CD4-positive, alpha-beta T cell treated with Interferon gamma for 1 hour (primary cell): ENCODE measurements at places on chromosomes 5 and 9.

DNA sequence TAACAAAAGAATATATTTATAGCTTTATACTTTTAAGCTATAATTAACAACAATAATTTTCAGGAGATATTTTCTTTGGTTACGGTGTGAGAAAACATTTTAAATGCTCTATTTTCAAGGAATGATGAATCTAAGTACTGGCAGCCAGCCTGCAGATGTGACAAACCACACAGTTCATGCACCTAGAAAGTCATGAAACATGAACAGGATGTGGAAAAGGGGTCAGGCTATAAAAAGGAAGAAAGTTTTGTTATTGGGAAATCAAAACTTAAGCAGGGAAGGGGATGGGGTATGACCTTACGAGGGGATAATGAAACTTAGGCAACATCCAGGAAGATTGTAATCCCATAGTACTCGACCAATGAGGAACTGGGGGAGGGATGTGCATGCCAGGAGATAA, 508.7 kb upstream of the GRAMD2B start:
- DNase-seq, result no peak

DNA sequence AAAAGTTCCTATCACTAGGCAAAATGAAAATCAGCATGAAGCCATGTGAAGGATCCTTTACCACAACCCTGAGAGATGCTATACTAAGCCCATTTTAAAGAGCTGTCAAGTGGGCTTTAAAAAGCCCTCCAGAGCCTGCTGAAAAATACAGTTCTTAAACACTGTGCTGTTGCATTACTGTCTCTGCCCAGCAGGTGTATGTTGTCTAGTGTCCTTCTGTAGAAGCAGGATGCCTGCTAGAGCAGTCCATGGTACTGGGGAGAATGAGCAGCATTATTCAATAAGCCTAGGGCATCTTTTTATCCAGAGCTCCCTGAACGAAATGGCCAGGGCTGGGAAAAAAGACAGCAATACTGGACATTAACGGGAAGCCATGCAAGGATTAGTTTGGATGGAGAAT, 126.2 kb upstream of the PLCXD3 start:
- DNase-seq, result no peak

- no peak for DNase-seq
Observed at GRCh38 chr9:18485714-18486113, 11.8 kb downstream of the ADAMTSL1 start.

DNA sequence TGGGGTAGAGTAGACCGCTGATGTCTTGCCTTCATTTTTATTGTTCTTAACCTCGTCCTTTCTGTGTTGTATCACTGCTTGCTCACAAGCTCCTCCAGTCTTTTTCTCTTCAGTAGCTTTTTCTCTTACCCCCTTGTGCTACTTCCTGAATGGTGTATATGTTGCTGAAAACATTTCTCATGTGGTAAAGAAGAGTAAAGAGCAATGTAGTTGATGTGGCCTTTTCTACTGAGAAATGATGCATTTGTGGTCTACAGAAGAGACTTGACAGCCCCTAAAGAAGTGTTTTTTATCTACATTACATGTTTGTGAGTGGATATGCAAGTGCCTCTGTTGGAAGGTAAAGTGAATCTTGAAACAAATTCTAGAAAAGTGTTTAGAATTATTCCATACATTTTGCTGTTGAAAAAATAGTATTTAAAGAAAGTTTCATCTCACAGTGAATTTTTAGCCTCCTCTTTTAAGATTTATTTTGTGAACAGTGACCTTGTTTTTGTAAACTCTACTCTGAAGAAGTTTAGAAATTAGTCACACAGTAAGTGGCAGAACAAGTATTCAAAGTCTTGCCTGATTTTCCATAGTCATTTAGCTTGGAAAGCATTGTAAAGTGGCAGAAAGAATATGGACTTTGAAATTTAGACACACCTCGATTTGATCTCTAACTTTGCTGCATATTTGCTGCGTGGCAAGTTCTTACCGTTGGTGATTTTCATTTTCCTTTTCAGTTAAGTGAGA, 17.4 kb downstream of the CDC42SE2 start:
- DNase-seq, result no peak

- DNase-seq, result no peak
Observed at GRCh38 chr5:140690376-140690932, 716 bp downstream of the HARS1 start.
